ENCODE measurements at places on chromosomes 6 and 20.

GRCh38 chr6:135782546-135782945 is 69.0 kb upstream of the PDE7B start:
- no peak for DNase-seq

GRCh38 chr6:41298785-41299502 is 12.5 kb upstream of the TREM1 start:
- no peak for DNase-seq

GRCh38 chr6:146429831-146430230 is 113.8 kb upstream of the RAB32 start:
- DNase-seq: no peak

DNA sequence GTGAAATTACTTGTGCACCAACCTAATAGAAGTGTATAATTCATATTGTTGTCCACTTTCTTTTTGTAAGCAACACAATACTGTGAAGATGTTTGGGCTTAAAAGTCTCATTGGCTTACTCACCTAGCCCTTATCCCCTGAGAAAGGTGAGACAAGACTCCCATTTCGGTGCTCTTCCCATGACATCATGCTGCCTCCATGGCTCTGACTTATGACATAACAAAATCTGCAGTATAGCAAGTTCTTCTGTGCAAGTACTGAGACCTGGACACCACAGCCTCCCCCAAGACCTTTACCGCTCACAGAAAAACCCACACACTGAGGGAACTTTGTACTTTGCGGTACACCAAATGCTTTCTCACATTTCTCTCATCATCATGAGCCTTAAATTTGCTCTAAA is 50.5 kb downstream of the HAO1 start:
- no peak for DNase-seq

GRCh38 chr6:113375950-113376846 is 480.9 kb upstream of the MARCKS start:
- DNase-seq: no peak

GRCh38 chr20:45059022-45059728 is 41.8 kb downstream of the KCNS1 start:
- no peak for DNase-seq

GRCh38 chr6:91864911-91865310 is 1278.0 kb upstream of the MAP3K7 start:
- no peak for DNase-seq

DNA sequence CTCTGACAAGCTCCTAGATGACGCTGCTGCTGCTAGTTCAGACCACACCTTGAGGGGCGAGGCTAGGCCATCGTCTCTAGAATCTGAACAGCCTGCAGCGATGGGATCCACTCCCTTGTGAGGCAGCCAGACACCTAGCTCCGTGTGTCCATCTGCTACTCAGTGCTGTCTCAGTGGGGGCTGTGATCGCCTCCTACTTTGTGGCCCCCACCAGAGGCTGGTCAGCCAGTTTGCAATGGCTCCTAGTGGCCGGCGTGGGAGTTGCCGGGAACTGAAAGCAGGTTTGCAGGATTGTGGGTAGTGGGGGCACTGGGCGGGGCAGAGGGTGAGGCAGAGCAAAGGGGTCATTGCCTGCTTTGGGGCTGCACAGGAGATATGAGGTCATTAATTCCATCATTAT is 2.8 kb downstream of the CCN5 start:
- DNase-seq: no peak

DNA sequence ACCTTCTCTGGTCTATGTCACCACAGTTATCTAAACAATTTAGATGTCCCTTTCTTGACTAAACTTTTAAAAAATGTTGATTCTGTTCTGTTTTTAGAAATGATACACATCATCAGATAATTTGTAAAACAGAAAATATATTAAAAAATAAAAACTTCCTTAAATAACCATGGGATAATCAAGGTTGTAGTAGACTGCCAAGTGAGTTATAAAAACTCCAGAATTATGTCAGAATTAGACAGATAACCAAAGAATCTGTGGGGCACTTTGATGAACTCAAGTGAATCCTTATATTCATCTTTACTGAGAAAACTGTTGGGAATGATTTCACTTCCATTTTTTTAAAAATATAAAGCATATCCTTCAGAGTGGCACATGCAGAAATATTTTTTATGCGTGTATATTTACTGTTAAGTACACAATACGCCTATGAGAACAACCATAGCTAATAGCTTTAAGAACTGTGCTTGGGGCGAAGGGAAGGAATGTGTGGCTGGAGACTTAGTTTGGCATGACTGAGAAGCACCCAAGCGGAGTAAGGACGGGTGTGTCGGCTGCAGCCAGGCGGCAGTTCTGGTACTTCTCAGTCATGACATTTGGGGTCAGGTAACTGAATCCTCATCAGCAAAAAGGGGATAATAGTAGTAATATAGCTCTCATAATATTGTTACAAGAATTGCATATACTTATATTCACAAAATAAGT is 604.7 kb upstream of the CITED2 start:
- DNase-seq: no peak

GRCh38 chr6:2448826-2449571 is 203.6 kb upstream of the GMDS start:
- DNase-seq: no peak

DNA sequence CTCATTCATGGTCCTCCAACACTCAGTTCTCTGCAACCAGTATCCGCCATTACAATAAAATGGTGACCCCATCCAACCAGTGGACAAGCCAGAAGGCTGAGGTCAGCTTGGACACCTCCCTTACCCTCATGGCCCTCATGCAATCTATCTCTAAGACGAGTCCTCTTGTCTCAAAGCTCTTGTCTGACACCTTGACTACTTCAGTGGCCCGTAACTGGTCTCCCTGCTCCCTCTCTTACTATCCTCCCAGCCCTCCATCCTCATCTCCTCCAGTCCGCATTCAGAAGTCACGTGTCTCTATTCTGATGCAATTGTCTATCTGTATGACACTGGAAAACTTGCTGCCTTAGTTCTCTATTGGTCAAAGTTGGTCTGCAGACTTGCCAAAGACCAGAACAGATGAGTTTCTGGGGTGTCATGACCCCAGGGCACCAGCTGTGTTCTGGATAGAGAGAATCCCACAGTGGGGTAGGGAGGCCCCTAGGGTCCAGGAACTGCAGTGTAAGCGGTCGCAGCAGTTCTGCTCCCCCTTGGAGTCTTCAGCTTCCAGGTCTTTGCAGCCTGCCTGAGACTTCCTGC is 59.6 kb upstream of the RNF24 start:
- DNase-seq: no peak

GRCh38 chr20:3819411-3820047 is 818 bp upstream of the AP5S1 start:
- DNase-seq: no peak

- no peak for DNase-seq
Observed at GRCh38 chr6:140252099-140252498, 877.7 kb upstream of the CITED2 start.

- no peak for DNase-seq
Observed at GRCh38 chr6:21051777-21052176, 517.5 kb downstream of the CDKAL1 start.

DNA sequence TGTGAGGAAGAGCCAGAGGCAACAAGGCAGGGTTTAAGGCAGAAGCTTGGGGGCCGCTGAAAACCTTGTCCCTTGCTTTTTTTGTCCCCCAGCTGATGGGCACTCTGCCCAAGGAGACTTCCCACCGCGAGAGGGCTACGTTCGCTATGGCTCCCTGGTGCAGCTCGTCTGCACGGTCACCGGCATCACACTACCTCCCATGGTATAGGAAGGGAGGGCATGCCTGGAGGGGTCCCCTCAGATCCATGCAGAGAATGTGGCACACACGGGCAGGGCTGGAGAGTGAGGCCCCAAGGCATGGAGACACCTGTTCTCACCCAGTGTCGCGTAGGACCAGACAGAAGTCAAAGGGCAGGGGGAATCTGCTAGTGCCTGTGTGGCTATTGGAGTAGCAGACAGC is 5.8 kb upstream of the MATN4 start:
- no peak for DNase-seq

DNA sequence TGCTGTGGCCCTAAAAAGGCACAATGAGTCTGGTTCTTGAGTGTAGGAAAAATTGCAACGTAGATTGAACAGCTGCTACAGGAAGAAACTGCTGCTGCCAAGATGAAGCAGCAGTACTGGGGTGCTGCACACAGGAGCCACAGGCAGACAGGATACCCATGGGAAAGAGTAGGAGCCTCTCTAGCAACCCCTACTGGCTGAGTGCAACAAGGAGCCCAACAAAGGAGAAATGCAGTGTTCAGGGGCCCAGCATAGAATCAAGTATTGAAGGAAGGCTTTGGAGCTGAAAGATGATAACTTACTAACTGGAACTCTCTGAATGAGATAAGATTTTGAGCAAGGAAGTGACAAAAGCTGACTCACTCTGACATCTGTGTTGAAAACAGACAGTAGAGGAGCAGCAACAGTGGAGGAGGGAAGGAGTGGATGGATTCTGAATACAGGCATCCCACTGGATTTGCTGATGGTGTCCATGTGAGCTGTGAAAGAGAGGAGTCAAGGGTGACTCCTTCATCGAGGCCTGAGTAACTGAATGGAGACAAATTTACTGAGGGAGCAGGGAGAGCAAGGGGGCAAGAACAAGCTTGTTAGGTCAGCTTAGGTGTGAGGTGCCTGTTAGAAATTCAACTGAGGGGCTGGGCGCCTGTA is 534.7 kb upstream of the JARID2 start:
- DNase-seq: no peak

DNA sequence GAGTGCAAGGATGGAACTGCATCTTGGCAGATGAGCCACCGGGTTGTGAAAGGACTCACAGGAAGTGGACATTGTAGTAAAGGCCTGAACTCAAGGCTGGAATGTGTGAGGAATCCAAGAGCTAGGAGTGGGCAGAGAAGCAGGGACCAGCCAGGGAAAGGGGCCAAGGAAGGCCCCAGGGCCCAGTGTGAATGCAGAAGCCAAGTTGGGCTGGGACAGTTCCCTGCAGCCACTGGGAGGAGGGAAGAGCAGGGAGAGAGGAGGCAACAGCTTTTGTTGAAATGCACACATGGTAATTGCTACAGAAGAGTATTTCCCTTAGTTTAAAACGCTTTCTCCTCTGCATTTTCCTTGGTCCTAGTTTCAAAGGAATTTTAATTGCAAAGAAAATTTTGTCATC is 34.6 kb downstream of the CDH22 start:
- no peak for DNase-seq

- DNase-seq: no peak
Observed at GRCh38 chr20:3223994-3224680, 14.8 kb downstream of the ITPA start.

DNA sequence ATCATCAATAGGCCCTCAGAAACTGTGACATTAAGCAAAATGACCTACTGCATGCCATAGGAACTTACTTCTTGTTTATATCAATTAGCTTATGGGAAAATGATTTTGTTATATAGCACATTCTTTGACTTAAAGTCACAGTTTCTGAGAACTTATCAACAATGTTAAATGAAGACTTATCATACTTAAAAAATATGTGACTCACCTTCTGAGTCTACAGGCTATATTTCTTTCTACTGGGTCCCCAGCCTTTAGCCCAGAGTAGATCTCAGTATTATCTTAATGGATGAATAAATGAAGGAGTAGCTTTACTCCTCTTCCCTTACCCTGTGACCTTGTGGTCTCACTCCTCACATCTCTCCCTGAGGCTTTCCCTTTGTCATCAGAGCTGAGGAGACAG is 180.2 kb downstream of the MAFB start:
- no peak for DNase-seq

DNA sequence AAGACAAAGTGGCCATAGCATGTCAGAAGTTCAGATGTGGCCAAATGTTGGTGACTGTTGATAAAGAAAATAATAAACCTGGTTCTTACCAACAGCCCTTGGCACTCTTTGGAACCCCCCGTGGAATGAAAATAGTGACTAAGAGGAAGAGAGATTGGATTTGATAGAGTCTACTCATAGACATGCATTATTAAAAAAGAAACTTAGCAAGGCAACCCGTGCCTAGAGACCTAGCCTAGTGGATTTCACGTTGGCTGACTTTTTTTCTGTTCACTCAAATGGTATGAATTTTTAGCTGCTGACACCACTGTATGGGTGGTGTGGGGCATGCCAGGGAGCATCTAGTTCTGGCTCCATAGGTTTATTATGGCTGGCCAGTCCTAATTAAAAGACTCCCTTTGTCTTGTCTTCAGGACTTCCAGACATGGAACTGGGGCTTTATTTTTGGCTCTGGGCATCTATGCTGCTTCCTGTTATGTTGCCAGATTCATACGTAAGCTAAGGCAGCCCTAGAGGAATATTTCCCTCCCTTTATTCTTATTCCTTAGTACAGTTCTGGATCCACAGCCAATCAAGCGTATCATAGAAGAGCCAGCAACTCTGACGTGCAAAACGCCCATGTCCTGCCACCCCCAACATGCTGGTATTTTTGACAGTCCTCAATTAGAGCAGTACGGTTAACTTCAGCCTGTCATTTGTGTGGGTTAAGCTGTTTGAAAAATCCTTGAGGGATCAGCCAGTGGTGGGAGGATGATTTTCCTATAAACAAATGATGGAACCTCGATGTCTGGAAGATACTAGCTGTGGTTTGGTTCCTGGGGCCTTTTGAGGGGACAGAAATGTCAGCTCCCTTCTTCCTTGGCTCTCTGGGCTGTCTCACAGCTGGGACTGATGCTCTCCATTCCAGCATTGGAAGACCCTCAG is 127.5 kb downstream of the ISM1 start:
- DNase-seq: no peak

DNA sequence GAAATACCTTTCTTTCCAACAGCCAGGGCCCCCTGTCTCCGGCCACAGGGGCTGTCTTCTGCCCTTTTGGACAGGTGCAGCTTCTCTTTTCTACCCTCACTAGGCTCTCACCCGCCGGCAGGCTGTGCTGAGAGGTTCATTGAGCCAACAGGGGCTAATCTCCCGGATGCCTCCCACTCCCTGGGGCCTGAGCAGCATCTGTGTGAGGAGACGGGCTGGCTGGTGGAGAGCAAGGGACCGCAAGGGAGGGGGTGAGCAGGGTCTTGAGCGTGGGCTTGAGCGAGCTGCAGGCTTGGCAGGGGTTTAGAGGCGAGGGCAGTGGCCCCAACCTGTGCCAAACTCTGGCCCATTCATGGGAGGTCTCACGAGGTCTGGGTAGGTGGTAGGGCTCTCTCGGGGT is 56.5 kb upstream of the CST7 start:
- DNase-seq: no peak

DNA sequence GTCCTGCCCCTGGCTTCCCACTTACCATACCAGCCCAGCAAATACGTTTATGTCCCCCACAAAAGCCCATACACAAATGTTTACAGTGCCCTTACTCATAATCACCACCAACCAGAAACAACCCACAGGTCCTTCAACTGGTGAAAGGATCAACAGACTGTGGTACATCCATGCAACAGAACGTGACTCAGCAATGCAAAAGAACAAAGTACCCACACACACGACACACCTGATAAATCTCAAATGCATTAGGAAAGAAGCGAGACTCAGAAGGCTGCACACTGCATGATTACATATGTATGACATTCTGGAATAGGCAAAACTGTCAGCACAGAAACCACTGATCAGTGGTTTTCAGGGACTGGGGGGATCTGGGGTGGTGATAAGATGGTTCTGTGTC is 20.5 kb downstream of the NCR2 start:
- DNase-seq: no peak
